Effector memory CD8-positive, alpha-beta T cell (primary cell): ENCODE measurements at places on chromosomes 13 and 19.
A peak's percentile ranks its signal among the peaks of the same experiment; 100 is the strongest.

DNA sequence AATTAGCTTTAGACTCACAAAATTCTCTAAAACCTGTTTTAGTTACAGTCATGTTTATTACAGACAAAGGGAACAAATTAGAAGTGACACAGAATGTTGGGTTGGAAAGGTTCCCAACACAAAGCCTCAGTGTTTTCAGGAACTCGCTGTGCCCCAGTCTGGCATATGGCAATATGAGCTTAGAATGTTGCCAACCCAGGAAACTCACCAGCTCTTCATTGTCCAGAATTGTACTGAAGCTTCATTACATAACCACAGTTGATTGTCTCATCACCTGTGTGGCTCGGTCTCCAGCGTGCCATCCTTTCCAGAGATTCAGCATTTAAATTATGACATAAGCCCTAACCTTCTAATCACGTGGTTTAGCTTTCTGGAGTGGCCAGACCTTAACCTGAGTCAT lies 19.1 kb downstream of the ZNF264 start:
- DNase-seq: no peak

DNA sequence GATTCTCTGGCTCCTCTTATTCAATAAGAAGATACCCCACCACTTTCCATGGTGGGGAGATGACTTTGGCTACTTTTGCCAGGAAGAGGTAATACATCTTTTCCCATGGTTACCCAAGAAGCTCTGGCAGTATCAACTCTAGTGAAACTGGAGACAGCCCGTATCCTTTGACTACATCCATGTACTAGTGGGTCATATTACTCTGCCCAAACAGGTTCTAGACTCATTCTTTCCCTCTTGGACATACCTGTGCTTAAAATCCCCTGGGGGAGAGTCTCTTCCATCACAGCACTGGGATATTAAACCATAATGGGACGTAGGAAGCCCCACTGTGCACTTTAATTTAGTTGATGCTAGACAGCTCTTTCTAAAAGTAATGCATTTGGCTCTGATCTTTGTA lies 144.7 kb upstream of the KLF12 start:
- DNase-seq: no peak

DNA sequence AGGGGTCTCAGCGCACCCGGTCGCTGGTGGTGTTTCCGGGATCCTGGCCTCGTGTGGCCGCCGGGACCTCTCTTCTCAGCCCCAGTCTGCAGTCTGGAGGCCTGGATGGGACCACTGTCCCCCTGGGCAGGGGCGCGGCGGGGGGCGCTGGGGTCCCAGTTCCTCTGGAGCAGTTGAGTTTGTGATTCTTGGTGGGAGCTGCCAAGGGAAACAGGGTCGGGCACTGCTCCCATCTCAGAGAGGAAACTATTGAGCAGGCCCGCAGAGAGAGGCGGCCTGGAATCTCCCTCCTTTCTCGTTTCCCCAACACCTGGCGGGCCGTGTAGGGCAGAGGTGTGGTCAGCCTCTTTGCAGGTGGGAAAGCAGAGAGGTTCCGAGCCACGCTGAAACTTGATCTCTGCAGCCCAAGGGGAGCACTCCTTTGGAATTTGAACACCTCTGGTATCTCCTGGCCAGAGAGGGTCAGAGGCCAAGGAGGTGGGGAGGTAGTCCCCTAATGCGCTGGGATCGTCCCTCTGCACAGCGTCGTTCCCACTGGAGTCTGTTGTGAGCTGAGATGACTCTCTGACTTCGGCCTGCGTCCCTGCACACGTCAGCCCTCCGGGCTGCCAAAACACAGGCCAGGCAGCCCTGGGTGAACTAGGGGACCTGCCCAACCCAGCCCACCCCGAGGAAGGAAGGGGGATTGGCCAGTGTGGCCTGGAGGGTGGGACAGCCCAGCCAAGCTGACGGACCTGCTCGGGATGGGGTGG lies 741 bp downstream of the PLEKHF1 start:
- no peak for DNase-seq

- DNase-seq: no peak
Observed at GRCh38 chr19:18225355-18225701, 910 bp downstream of the PDE4C start.

- DNase-seq: no peak
Observed at GRCh38 chr19:33510462-33511194, 11.0 kb downstream of the PEPD start.

GRCh38 chr13:84038001-84038400 lies 155.7 kb upstream of the SLITRK1 start:
- DNase-seq: no peak

GRCh38 chr13:102680133-102680717 lies 14.6 kb downstream of the METTL21C start:
- DNase-seq: no peak

DNA sequence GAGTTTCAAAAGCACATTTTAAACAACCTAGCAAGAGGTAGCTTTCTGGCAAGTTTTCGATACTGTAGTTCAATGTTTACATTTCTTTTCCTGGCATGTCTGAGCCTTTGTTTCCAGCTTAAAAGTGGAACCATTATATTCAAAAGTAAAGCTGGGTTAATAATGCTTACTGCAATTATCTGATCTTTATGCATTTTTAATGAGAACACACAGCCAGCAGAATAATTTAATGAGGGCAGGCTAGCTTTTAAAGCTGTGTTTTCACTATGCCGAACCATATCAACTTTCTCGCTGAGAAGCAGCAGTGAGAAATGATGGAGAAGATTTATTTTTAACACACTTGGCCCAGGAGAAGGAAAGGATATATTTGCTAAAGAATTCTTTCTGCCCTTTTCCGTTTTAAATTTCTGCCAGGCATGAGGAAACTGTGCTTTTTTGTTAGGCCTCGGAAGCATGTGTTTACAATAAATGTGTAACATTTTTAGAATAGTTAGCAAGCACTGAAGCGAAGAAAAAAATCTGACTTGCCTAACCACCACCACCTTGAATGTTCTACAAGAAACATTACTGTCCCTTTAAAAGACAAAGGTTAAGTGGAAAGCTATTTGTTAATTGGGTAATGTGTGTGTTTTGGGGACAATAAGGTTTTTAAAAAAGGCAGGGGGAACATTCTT lies 1.0 kb downstream of the MBNL2 start:
- no peak for DNase-seq

DNA sequence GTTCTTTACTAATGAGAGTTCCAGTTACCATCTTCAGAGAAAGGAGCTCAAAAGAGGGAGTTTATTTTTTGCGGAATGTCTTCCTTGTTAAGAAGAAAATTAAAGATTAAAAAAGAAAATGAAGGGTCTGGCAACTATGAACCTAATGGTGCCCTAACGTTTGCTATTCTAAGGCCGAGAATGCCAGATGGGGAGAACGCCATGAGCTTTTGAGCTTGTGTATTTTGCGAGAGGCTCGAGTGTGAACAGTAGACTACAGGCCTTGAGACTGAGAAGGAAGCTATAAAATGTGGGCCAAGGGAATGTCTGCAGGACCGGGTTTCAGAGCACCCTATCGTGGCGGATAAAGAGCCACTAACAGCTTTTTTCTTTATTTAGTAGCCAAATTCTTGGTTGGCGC lies 6.7 kb downstream of the FGF14 start:
- DNase-seq: no peak

GRCh38 chr13:60491531-60491930 lies 94.5 kb downstream of the TDRD3 start:
- no peak for DNase-seq

DNA sequence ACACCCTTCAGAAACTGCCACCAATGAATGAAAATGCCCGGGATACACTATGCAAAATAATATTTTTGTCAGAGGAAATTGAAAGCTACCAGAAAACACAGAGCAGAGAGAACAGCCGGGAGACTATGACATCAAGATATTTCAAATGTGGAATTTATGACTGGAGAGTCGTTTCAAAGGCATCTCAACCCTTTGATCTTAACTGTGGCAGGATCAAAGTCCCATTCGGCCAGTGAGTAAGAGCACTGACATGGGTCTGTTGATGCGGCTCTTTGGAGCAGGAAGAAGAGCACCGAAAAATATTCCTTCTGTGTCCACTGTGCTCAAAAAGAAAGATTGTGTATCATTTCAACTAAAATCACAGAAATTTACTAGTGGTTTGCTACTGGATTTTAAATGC lies 201.9 kb downstream of the RFC3 start:
- no peak for DNase-seq

- DNase-seq: no peak
Observed at GRCh38 chr19:58183817-58184215, 955 bp downstream of the ZNF274 start.

- DNase-seq: no peak
Observed at GRCh38 chr19:57436417-57436816, 1.3 kb downstream of the ZNF749 start.

- peak; percentile 32 for DNase-seq
Observed at GRCh38 chr19:41821003-41821735, 23.3 kb downstream of the LYPD4 start.

DNA sequence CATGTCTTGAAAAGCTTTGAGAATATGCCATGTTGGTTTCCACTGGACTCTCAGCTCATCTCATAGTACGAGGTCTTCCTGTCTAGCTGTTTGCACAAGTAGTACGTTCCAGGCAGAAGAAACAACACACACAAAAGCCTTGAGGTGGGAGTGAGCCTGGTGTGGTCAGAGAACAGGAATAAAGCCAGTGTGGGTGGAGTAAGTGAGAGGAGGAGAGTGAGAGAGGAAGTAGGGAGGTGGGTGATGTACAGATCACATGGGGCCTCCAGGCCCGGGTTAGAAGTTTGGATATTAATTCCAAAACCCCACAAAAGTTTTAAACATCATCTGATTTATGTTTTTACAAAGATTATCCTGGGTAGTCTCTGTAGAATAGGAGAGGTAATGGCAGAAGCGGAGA lies 230.6 kb downstream of the MTUS2 start:
- DNase-seq: no peak

GRCh38 chr13:98044301-98044700 lies 90.8 kb downstream of the IPO5 start:
- DNase-seq: no peak

DNA sequence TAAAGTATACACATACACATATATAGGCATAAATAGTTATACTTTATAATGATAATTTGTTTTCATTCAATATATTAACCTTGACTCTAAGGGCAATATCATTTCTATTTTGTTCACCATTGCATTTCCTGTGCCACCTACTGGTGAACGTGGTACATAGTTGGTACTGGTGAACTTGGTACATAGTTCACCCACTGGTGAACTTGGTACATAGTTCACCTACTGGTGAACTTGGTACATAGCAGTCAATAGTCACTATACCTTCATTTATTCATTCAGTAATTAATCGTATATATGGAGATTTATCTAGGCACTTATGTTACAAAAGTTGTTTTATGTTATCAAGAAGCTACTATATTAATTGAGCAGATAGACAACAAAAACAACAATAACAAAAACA lies 172.6 kb upstream of the ATXN8OS start:
- no peak for DNase-seq

GRCh38 chr19:15532779-15533521 lies 24.6 kb downstream of the CYP4F22 start:
- no peak for DNase-seq

DNA sequence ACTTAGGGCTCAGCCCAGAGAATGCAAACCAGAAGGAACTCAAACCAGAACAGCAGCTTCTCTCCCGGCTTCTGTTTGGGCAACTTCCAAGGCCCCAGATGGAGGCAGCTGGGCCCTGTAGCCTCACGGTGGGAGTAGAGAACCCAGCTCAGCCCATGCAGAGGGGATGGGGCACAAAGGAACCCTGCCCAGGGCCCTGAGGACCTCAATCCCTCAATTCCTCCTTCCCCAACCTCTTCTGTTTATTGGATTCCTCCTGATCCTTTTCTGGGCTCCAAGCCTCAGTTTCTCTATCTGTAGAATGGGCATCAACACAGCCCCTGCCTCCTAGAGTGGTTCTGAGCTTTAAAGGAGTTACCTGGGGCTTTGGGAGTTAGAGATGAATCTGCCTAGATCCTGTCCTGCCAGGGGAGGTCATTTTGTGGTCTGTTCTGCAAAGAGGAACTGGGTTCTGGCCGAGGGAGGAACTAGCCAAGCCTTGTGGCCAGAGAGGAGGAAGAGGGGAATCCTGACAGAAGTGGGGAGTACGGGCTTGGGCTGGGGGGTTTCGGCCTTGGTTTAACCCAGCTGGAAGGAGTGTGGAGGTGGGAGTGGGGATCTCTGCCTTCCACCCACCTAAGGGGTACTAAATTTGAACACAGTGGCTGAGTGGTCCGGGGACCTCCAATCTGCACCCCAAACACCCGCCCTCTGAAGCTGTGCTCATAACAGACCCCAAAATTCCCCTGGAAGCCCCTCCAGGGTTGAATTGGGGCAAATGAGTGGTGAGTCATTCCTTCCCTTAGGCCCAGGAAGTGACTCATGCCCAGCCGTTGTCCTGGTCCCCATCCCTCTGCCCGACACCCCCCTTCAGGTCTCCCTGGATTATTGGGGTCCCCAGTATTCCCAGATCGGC lies 2.7 kb downstream of the ADGRE5 start:
- peak; percentile 41 for DNase-seq

GRCh38 chr13:99859178-99860177 lies 112.1 kb downstream of the ZIC5 start:
- DNase-seq: peak; percentile 54

GRCh38 chr13:24500977-24501376 lies 11.6 kb downstream of the PARP4 start:
- DNase-seq: no peak

- DNase-seq: no peak
Observed at GRCh38 chr13:109309625-109310363, 476.6 kb downstream of the IRS2 start.

DNA sequence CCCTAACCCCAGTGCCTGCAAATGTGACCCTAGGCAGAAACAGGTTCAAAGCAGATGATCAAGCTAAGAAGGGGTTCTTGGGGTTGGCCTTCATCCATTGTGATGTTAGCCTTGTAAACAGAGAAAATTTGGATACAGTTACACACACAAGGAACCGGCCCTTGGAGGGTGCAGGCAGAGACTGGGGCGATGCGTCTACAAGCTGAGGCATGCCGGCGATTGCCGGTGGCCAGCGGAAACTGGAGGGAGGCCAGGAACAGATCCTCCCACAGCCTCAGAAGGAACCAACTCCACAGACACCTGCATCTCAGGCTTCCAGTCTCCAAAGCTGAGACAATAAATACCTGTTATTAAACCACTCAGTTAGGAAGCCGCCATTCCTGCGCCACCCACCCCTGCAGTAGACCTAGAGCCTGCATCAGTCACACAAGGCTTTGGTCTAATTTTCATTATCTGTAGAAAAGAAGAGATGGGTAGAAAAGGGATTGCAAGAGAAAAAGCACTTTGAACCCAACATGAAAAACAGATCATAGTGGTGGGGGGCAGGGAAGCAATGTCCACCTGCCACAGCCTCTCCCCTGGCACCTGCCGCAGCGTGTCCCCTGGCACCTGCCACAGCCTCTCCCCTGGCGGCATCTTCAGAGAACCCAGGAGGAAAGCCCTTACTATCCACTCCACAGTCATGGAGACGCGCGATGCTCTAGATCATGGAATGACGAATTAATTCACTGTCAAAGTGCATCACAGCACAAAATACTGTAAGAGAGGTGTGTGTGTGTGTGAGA lies 119.7 kb upstream of the SOX1 start:
- no peak for DNase-seq

- DNase-seq: no peak
Observed at GRCh38 chr19:49767381-49767780, 580 bp downstream of the AP2A1 start.

DNA sequence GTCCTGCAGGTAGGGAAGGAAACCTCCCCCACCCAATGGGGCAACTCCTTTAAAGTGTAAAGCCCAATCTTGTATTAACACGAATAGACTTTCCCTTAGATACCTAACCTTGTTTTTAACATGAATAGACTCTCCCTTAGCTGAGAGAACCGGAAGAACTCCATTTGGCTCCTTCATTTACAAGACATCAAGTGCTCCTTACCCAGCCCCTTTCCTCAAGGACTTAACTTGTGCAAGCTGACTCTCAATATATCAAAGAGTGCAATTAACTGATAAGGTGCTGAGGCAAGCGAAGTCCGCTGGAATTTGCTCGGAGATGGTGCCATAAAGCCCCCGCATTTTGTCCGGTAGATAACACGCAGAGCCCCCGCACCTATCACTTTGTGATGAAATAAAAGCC lies 9.9 kb upstream of the ZNF90 start:
- DNase-seq: no peak
